ENCODE measurements at places on chromosomes 16 and 17.

GRCh38 chr17:7296189-7296861 is 1.9 kb upstream of the YBX2 start:
- DNase-seq = peak; percentile 78

GRCh38 chr17:69084911-69085310 is 24.2 kb upstream of the ABCA9 start:
- no peak for DNase-seq

- no peak for DNase-seq
These were observed 58.4 kb downstream of the NXN start for GRCh38 chr17:921161-921560.

GRCh38 chr17:74864866-74865395 is 5.2 kb upstream of the GRIN2C start:
- peak; percentile 35 for DNase-seq

GRCh38 chr17:73733517-73733916 is 89.3 kb upstream of the SDK2 start:
- no peak for DNase-seq

DNA sequence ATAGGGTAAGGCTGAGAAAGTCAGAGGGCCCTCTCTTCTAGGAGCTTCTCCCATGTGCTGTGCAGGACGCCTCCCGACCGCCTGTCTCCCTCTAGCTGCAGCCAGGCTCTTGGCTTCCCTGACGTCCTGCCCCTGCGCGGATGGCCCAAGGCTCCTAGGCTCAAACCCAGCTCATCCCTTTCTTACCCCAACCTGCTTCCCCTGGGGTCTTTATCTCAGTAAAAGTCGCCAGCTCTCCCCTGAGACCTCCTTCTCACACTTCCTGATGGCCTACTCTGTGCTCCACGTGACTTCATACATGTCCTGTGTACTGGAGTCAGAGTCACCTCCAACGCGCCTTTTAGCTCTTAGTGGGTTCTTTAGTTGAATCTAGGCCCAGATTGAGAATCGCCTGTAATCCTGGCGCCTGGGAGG is 1.1 kb upstream of the ZNF747 start:
- peak; percentile 67 for DNase-seq

Data from NCI-H1417 (cell line).